Testis (tissue), 5 donors: ENCODE measurements at places on chromosomes 1 and 21.
A peak's percentile ranks its signal among the peaks of the same experiment; 100 is the strongest.

DNA sequence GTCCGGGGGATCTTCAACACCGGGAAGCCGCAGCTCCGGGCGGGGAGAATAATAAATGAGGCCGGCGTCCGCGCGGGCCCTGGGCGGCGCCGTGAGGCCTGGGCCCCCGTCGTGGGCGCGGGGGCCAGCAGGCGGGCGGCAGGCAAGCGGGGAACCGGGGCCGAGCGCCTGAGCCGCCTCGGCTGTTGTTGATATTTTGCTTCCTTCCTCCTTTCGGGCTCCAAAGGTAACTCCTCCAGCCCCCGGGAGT, at the start of gene MEF2D:
Gene MEF2D (minus strand): TSS at position 233 of the 250 bp plus-strand sequence. CDS start 17,483 bp downstream, outside the sequence.
- no peak for DNase-seq

DNA sequence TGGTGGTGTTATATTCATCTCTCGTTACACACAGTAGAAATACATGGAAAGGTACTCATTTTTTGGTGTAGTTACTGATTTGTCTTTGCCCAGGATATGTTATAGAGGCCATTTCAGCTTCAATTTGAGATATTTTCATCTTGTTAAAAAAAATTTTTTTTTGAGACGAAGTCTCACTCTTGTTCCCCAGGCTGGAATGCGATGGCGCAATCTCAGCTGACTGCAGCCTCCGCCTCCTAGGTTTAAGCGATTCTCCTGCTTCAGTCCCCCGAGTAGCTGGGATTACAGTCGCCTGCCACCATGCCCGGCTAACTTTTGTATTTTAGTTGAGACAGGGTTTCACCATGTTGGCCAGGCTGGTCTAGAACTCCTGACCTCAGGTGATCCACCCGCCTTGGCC, 19.0 kb downstream of the MORC3 start:
- DNase-seq: no peak

- no peak for DNase-seq
These were observed 21.2 kb downstream of the LRRC71 start for GRCh38 chr1:156941675-156942074.

GRCh38 chr1:100463791-100464424, 74.0 kb upstream of the GPR88 start:
- peak; percentile 81 for DNase-seq

DNA sequence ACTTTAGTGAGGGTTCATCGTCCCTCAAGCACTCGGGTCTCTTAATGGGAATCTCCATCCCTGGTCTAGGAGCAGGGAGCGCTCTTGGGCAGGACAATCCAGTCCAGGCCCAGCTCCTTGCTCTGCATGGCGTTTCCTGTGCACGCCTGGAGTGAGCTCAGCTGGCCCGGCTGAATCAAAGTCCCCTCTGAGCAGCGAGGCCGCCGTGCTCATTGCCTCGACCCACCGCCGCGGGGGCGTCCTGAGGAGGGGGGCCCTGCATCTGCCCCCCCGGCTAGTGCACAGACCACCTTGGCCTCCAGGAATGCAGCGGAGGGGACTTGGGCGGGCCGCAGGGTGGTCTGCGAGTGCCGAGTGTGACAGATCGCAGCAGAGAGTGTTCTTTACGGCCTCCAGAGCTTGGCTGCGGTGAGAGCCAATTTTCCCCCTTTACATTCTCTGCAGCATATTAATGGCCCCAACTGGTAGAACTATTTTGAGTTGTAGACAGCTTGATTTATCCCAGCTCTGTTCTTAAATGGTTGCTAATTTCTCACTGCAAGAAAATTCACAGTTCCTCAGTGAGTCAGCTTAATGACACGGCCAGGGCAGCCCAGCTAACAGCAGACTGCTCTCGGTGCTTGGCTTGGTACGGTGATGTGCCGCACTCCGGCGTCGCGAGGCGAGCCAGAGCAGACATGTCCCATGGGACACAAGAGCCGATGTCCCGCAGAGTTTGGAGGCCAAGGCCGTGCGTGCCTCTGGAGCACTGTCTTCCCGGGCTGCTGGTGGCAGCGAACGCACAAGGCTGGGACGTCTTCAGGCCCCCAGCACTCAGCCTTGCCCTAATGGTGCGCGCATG, 39.8 kb downstream of the SNAP47 start:
- DNase-seq: no peak
